ENCODE measurements at places on chromosomes 4 and X. TPM values are rescaled to one million over a fixed set of nuclear protein-coding genes. Genes with fewer than 3 reads are reported as not detected.

DNA sequence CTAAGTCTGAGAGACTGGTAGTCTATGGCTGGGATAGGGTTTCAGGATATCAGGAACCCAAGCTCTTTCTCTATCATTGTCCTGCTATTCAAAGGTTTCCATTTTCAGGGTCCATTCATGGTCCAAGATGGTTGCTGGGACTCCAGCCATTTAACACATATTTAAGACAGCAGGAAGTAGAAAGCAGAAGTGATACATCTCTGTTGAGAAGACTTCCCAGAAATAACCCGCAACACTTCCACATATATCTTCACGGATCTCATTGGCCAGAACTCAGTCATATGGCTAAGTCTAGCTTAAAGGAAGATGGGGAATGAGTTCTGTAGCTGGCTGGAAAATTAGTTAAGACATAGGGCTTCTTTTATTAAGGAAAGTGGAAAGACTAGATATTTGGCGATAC, 23.8 kb downstream of the CTSO start:
- H3K36me3 ChIP-seq: peaks cover 6% of the 10 kb centered on the region
- no peaks in the 10 kb centered on the region for H3K27me3 ChIP-seq
- no peak overlapping the region for H3K27ac ChIP-seq
- no peak for DNase-seq
- H3K4me3 ChIP-seq: no peak overlapping the region

GRCh38 chrX:22433292-22434070, 160.8 kb downstream of the CBLL2 start:
- H3K4me3 ChIP-seq: no peak overlapping the region
- no peaks in the 10 kb centered on the region for H3K36me3 ChIP-seq
- H3K27ac ChIP-seq: no peak overlapping the region
- DNase-seq: peak; percentile 1
- no peaks in the 10 kb centered on the region for H3K4me1 ChIP-seq

The USP27X gene
- total RNA-seq: 2.3 TPM

DNA sequence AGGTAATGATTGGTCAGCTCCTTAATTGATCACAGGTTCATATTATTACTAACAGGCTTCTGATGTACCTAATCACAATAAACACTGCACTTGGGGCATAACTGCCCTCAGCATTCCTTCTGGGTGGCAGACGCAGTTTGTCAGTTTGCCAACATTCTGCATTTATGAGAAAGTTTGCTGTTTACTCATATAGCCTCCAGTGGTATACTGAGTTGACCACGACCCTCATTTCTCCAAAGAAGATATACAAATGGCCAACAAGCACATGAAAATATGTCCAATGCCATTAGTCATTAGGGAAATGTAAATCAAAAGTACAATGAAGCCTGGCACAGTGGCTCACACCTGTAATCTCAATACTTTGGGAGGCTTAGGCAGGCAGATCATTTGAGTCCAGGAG, 26.3 kb downstream of the EFHC2 start:
- H3K27ac ChIP-seq: no peak overlapping the region
- H3K36me3 ChIP-seq: no peaks in the 10 kb centered on the region
- H3K27me3 ChIP-seq: no peaks in the 10 kb centered on the region
- H3K4me1 ChIP-seq: no peaks in the 10 kb centered on the region

DNA sequence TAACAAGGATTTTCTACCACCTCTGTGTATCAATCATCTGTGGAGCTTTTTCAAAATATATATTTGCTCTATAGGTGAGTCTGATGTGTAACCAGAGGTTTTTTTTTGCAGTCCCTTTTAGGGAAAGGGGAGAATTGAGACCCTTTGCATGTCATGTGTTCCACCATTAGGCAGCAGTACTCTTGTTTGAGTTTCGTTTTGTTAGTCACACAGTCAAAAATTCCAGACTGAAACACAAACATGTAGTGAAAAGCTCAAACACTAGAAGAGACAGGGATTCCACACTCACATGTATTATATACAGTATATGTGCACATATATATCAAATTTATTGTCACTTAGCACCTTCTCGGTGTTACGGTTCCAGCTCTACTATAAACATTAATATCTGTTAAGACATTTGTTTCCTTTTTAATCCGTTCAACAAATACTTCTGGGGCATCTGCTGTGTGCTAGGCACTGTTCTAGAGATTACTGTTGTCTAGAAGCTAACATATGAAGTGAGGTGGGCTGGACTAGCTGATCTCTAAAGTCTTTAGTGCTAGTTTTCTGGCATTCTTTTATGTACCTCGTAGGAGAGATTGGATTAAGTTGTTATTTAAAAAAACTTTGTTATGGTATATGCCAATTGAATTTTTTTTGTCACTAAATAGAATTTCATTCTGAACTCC, 5.5 kb downstream of the USP9X start:
- H3K4me1 ChIP-seq: peaks cover 35% of the 10 kb centered on the region
- H3K4me3 ChIP-seq: peak overlapping the region; percentile 24
- no peak overlapping the region for H3K27ac ChIP-seq
- no peaks in the 10 kb centered on the region for H3K36me3 ChIP-seq
- H3K27me3 ChIP-seq: no peaks in the 10 kb centered on the region

The RNF128 gene
- total RNA-seq: not detected

Measured in thoracic aorta (tissue), 2 donors.